Left ventricle myocardium inferior (tissue), 1 donor: ENCODE measurements at places on chromosomes 1 and 21.

DNA sequence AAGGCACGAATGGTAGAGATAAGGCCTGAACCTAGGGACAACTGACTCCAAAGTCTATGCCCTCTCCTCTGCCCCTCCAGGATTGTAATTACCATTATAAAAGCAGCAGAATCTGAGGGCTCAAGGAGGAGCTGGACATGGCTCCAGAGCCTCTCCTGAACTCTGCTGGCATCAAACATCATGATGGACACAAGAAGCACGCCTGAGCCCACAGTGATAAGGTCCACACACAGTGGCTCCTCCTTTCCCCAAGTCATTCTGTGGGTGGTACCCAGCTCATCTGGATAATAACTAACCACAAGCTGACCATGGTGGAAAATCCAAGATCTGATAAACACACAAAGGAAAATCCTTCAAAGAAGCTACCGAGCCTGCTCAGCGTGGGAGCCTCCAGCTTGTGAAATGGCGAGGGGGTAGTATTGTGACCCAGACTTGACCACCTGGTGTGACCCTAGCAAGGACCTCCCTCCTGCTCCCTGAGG is 85.2 kb downstream of the HIVEP3 start:
- H3K4me1 ChIP-seq: peaks cover 5% of the 10 kb centered on the region
- no peaks in the 10 kb centered on the region for H3K36me3 ChIP-seq
- DNase-seq: no peak
- no peak overlapping the region for H3K27ac ChIP-seq
- H3K4me3 ChIP-seq: no peak overlapping the region

DNA sequence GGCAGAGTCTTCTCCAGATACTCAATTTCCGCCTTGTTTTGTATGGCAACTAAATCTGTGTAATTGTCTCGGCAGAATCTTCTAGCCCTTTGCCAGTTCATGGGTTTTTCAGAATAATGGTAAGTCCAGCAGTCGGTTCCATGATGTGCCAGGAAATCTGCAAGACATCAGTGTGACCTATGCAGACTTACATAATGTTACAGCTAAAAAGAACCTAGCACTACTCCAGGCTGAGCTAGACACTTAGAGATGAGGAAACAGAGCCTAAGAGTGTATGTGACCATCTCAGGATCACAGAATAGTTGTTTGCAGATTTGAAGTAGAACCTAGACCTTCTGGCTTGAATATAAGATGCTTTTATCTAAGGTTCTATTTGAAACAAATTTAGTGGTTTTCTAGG is 2.8 kb downstream of the SELL start:
- no peak overlapping the region for H3K27ac ChIP-seq
- H3K27me3 ChIP-seq: peaks cover 6% of the 10 kb centered on the region
- H3K36me3 ChIP-seq: no peaks in the 10 kb centered on the region

- DNase-seq: no peak
- peak overlapping the region; percentile 94 for H3K4me3 ChIP-seq
- no peaks in the 10 kb centered on the region for H3K27me3 ChIP-seq
These were observed 2.3 kb downstream of the RSBN1 start for GRCh38 chr1:113809670-113810602.

GRCh38 chr1:228059634-228060457 is 22.7 kb upstream of the ARF1 start:
- H3K4me1 ChIP-seq: peaks cover 21% of the 10 kb centered on the region
- no peaks in the 10 kb centered on the region for H3K36me3 ChIP-seq
- peaks cover 96% of the 10 kb centered on the region for H3K27me3 ChIP-seq
- H3K27ac ChIP-seq: no peak overlapping the region
- H3K4me3 ChIP-seq: peak overlapping the region; percentile 35

DNA sequence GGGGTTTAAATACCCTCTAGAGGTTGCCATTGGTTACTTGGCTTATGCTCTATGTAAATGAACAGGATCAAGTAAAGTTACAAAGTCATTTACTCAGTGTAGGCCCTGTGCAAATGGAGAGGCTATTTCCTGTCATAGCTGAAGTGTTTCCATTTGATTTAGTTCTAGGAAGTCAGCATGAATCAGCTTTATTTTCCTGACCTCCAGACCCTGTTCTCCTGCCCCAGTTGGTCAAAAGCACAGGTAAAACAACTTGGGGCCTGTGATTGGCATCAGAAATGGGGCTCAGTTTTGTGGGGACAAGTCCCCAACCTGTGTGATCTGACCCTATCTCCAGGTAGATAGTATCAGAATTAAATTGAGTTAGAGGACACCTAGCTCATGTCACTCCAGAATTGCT is 239.9 kb downstream of the HHAT start:
- no peak for DNase-seq
- no peaks in the 10 kb centered on the region for H3K36me3 ChIP-seq
- no peak overlapping the region for H3K27ac ChIP-seq

DNA sequence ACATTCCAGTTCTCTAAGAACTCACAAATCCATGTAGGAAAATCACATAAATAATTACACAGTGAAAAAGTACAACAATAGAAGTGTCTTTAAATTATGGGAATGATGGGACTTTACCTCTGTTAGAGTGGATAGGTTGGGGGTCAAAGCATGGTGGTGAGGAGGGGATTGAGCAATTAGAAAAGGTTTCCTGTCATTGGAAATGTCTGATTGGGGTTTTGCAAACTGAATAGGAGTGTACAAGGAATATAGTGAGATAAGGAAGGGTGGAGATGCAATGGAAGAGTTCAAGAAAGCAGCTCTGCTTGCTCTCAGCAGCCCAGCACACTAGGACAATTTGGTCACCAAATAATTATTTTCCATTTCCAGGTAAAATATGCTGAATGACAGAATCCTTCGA is 238.8 kb downstream of the ST6GALNAC3 start:
- no peak overlapping the region for H3K4me3 ChIP-seq
- H3K27ac ChIP-seq: no peak overlapping the region
- no peaks in the 10 kb centered on the region for H3K36me3 ChIP-seq
- no peaks in the 10 kb centered on the region for H3K4me1 ChIP-seq
- H3K27me3 ChIP-seq: no peaks in the 10 kb centered on the region
- DNase-seq: no peak

DNA sequence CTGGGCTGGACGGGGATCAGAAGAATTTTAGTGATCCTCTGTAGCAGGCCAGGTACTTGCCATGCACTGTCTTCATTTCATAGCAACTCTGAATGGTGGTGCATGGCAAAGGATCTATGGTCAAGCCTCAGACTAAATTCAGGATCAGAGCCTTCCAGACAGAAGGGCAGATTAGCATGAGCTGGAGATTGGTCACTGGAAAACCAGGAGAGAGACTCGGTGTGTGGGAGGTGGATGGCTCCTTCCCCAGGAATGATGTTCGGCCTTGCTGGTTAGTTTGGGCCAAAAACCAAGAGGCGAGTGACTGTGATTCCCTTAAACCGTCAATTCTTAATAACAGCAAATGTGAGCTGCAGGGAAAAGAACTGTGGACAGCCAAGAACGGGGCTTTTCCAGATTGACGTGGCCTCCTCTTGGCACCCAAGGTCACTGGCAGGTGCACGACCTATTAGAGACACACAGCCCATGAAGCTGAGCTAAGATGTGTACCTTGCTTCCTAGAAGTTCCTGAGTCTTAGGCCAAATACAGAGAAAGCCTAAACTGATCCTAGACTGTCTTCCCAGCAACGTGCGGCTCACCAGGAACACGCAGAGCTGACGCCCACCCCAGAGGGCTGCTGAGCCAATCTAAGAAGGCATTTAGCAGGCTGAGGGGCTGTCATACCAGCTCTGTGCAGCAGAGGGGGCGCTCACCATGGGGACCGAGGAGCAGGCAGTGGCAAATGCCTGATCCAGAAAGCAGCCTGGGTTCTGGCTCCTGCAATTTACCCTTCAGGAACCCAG is 18.5 kb downstream of the ALDH4A1 start:
- H3K4me3 ChIP-seq: no peak overlapping the region
- peaks cover 24% of the 10 kb centered on the region for H3K36me3 ChIP-seq
- H3K4me1 ChIP-seq: no peaks in the 10 kb centered on the region
- DNase-seq: peak; percentile 78
- no peaks in the 10 kb centered on the region for H3K27me3 ChIP-seq

DNA sequence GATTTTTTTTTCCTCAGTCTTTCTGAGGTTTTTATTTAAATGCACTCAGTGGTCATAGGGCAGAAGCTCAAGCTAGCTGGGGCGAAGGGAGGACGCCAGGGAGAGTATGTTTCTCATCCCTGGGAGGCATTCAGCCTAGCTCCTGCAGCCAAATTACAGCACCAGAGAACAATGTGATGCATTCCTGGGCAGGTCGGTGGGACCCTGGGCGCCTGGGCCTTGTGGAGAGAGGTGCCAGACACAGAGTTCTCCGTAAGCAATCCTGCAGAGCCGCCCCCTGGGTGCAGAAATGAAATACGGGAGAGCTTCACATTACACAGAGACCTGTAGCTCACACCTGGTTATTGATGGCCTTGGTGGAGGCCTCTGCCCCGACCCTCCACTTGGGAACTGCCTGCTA is 15.5 kb downstream of the WNT2B start:
- no peak overlapping the region for H3K4me3 ChIP-seq
- H3K27me3 ChIP-seq: no peaks in the 10 kb centered on the region
- DNase-seq: peak; percentile 37
- H3K27ac ChIP-seq: peak overlapping the region; percentile 65
